ENCODE measurements at places on chromosomes 6 and 20.

- peak; percentile 85 for DNase-seq
Observed at GRCh38 chr6:111605100-111605751, 452 bp downstream of the TRAF3IP2 start.

DNA sequence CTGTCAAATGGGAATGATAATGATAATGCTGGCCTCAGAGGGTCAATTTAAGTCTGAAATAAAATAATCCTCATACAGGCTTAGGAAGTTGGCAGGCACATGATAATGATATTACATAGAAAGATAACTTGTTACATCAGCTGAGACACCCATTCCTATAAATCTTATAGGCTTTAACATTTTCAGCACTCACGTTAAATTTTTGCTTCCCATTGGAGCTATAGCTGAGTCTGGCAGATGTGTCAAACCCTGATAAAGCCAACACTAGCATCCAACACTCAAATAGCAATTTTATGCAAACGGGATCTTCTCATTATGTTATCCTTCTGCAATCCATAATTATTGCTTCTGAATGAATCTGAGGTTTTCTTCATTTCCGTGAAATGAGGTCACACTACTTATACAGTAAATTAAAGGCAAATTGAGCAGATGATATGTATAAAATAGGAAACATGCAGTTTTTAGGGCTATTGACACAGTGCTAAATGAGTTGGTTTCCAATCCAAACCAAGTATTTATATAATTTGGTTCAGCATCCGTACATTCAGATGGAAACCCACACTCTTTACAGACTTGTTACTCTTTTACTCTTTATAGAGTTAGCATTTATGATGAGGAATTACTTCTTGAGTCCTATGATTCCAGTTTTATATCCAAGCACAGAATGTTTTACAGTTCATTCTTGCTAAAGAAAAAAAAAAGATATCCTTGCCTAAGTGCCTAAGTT lies 481.6 kb downstream of the BTBD3 start:
- no peak for DNase-seq

DNA sequence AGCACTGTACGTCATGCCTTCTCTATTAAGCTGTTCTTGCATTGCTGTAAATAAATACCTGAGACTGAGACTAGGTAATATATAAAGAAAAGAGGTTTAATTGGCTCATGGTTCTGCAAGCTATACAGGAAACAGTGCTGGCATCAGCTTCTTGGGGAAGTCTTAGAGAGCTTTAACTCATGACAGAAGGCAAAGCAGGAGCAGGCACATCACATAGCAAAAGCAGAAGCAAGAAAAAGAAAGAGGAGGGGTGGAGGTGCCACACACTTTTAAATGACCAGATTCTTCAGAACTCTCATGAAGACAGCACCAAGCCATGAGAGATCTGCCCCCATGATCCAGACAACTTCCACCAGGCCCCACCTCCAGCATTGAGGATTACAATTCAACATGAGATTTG lies 30.1 kb downstream of the CYB5R4 start:
- DNase-seq, result no peak

- DNase-seq, result no peak
Observed at GRCh38 chr20:33644313-33645071, 17.6 kb upstream of the C20orf144 start.

DNA sequence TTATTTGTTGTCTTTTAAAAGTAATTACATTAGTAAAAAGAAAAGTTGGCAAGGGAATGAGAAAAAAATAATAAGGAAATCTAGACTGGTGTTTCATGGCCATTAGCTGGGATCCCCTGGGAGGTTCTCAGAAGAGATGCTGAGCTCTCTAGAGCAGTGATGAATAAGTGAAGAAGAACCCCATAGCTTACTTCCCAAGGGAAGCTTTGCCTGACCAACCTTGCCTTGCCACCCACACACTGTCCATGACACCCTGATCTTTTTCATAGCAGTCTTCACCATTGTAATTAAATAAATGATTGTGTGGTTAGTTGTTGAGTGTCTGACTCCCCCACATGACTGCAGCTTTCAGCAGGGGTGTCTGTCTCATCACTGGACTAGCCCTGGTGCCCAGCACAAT lies 5.9 kb downstream of the C6orf163 start:
- DNase-seq, result no peak

GRCh38 chr6:1735239-1735803 lies 125.6 kb downstream of the FOXC1 start:
- DNase-seq, result no peak

GRCh38 chr6:81800666-81801065 lies 48.2 kb upstream of the TENT5A start:
- no peak for DNase-seq

- no peak for DNase-seq
Observed at GRCh38 chr6:17292600-17293133, 11.5 kb downstream of the RBM24 start.

DNA sequence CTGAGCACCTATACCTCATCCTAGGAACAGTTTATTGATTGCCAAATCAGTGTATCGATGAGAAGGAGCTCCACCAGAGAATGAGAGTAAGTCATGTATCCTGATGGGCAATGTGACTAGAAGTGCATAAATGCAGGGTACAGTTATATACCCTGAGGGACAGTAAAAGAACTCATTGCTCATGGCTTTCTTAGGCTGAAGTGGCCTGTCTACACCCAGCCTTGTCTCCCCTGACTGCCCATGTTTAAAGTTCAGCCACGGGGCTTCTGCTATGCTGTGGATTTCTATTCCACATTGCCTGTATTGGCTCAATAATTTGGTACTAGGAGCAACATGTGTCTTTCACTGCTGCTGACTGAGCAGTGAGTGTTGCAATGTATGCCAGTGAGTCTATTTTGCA lies 400.4 kb upstream of the IMPG1 start:
- DNase-seq, result no peak

DNA sequence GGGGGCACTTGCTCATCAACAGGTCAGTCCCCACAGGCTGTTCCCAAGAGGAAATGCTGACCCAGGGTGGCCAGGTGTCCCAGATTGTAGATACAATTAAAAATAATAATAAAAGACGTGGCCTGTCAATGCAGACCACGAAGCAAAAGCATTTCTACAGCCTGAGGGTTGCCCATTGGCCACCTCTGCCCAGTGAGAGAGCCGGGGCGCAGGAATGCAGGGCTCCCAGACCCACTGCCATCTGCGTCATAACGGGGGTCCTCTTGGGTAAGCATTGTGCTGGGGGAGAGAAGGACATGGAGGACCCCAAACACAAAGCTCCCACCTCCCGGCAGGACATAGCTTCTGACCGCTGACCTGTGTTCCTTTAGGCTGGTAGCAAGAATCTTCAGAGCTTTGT lies 22.9 kb upstream of the AFDN start:
- DNase-seq, result no peak

DNA sequence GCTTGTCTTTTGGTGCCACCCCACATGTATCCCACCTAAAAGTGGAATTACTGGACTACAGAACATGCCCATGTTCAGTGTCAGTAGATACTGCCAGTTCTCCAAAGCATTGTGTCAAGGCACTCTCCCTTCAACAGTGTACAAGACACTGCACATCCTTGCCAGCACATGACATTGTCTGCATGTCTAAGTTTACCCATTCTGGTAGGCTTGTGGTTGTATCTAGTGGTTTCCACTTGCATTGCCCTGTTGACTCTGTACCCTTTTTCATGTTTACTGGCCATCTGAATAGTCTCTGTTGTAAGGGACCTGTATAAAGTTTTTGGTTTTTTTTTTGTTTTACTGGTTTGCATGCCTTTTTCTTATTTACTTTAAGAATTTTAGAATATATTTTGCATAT lies 222.4 kb upstream of the CNR1 start:
- DNase-seq, result no peak

GRCh38 chr6:37794825-37795224 lies 24.7 kb upstream of the ZFAND3 start:
- no peak for DNase-seq

DNA sequence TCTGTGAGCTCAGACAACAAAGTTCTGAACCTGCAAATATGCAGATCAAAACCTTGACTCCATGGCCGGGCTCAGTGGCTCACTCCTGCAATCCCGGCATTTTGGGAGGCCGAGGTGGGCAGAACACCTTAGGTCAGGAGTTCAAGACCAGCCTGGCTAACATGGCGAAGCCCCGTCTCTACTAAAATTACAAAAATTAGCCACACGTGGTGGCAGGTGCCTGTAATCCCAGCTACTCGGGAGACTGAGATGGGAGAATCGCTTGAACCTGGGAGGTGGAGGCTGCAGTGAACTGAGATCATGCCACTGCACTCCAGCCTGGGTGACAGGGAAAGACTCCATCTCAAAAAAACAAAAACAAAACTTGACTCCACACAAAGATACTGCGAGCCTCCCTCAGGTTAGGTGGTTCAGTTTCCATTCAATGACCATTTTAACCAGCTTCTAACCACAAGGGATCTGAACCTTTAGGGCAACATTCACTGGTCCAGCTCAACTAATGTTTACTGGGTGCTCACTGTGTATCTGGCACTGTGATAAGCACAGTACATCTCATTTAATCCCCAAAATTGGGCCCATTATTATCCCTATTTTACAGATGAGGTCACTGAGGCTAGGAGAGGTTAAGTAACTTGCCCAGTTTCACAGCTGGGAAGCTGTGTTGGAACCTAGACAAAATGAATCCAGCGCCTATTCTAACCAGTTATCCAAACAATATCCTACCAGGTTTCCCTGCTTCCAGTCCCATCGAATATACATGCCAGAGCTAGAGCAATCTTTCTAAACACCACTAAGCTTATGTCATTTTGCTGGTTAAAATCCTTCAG lies 1.8 kb downstream of the SNRPB start:
- no peak for DNase-seq

- DNase-seq, result no peak
Observed at GRCh38 chr6:159595173-159595572, 97.9 kb downstream of the SOD2 start.

DNA sequence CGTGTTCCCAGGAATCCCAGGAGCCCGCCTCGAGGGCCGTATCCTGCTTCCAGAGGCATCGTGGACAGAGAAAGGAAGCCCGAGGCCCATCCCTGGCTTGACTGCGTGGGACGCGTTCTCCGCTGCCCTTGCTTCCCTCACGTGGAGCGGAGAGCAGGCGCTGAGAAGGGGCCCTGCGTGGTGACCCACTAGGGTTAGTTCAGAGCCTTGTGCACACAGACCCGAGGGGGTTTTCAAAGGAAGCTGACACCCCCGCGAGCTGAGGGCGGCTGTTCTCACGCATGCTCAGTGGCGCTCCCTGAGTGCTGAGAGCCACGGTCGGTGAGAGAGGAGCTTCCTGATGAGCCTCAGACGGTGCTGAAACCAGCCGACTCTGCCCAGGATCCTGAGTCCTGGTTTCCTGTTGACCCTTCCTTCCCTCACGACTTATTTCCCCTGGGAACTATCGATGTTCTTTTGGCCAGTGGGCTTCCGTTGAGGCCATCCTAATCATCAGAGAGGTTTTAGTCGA lies 28.9 kb upstream of the CCR6 start:
- DNase-seq, result no peak

DNA sequence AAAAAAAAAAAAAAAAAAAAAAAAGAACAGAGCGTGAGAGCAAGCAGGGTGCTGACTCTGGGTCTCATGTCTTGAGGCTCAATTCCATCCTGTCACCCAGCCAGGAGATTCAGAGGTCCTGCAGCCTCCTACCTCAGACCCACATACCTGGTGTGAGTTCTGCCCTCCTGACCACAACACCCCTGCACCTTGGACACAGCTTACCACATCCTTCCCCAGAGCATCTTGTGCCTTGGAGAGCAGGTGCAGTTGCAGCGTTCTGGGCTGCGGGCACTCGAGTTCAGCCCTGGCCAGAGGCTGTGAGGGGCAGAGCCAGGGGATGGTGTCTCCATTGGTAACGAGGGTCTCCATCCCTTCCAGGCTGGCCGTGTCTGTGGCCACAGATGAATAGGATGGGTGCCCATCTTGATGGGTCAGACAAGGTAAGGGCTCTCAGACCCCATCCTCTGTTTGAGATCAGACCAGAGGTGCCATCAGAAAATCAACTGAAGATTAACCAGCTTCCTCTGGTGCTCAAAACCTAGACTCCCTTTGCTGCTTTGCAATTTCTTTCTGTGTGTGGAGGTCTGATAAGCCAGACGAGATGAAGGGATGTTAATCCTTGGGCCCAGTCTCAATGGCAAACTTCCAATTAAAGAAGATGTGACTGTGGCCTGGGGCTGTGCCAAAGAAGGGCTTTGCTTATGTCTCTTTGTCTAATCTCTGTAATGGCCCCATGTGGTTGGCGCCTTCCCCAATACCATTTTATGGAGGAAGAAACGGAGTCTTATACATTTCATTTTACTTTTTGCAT lies 14.7 kb upstream of the ZNF831 start:
- DNase-seq, result no peak

GRCh38 chr20:2255926-2256531 lies 39.8 kb upstream of the TGM3 start:
- DNase-seq, result no peak

GRCh38 chr6:10505529-10505928 lies 15.6 kb upstream of the GCNT2 start:
- DNase-seq, result no peak

DNA sequence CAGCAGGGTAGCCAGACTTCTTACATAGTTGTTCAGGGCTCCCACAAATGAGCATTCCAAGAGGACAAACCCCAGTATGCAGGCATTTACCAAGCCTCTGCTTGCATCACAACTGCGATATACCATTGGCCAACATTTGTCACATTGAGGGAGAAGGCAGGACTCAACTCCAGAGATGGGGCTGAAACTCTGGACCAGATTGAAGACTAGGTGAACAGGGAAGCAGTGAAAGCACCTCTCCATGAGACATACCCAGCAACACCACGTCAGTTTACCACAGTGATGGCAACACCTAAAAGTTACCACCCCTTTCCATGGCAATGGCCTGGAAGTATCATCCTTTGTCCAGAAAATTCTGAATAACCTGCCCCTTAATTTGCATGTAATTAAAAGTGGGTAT lies 7.9 kb upstream of the RALY start:
- DNase-seq, result no peak

GRCh38 chr6:46090115-46091079 lies 39.4 kb upstream of the ENPP4 start:
- DNase-seq, result peak; percentile 19

GRCh38 chr6:167806061-167806700 lies 20.5 kb upstream of the AFDN start:
- DNase-seq, result no peak

GRCh38 chr6:116002756-116003155 lies 57.9 kb downstream of the FRK start:
- DNase-seq, result no peak

DNA sequence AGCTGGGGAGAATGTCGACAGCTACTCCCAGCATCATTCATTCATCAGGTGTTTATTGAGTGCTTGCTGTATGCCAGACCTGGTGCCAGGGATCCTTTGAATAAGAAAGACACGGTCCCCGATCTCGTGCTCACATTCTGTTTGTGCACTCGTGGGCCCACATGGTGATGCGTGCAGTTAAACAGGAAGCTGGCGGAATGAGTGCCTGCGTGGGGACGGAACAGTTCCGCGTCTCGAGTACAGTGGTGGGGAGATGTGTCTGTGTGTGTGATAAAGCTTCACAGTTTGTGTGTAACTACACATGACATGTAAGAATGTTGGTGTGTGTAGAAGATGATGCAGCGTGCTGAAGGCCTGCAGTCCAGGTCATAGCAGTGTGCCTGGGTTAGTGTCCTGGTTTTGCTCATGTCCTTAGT lies 6.5 kb downstream of the RBM38 start:
- DNase-seq, result no peak
